Effector CD8-positive, alpha-beta T cell (primary cell): ENCODE measurements at places on chromosomes 6 and 20.

DNA sequence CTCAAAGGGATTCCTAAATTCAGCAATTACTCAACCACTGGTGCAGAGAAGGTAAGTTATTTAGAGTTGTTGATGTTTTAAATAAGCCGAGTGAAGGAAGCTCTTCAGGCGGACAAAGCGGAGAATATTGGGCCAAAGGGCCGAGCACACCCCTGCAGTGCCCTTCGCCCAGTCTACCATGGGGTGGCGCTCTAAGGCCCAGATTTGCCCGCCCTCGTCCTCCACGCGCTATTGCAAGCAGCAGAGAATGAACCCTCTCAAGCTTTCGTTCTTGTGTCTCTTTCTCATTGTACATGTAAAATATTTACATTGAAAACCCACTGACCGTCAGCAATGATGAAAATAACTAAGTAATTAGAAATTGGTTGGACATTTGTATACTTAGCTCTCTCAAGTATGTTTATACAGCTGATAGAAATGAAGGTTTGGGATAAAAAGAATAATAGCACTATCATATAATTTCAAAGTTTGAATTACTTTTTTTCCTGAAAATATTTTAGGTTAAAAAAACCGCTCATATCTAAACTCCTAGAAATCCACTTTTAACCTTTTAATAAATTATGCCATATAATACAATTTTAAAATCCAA lies 195.0 kb upstream of the CEP162 start:
- DNase-seq, result no peak

- no peak for DNase-seq
Measured at GRCh38 chr6:165662749-165663376, at the start of gene PDE10A. TSS of gene PDE10A (minus strand) at chr6:165663241. CDS start at chr6:165662811, 430 bp downstream.

- DNase-seq, result peak; percentile 74
Measured at GRCh38 chr6:30344868-30345671, at the start of gene RPP21. TSS of gene RPP21 (plus strand) at chr6:30345156. CDS start at chr6:30345172, 16 bp downstream.

GRCh38 chr20:41222703-41223102 lies 85.4 kb downstream of the PLCG1 start:
- DNase-seq, result no peak

DNA sequence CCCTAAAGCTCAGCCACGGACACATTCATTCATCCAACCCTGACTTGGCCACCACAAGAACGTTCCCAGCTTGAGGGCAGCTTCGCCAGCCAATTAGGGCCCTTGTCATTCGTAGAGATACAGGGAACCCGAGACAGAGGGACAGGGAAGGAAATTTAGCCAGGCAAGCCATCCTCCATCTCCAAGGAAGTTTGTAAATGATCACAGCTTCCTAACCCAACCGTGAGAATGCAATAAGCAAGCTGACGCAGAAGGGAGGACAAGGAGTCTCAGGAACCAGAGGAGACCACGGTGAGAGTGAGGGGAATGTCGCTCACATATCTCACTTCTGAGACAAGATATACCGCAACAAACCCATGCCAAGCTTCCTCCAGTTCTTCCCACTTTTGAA lies 1.4 kb downstream of the TRAM2 start:
- DNase-seq, result no peak

GRCh38 chr6:128032042-128032441 lies 131.2 kb upstream of the THEMIS start:
- DNase-seq, result no peak

DNA sequence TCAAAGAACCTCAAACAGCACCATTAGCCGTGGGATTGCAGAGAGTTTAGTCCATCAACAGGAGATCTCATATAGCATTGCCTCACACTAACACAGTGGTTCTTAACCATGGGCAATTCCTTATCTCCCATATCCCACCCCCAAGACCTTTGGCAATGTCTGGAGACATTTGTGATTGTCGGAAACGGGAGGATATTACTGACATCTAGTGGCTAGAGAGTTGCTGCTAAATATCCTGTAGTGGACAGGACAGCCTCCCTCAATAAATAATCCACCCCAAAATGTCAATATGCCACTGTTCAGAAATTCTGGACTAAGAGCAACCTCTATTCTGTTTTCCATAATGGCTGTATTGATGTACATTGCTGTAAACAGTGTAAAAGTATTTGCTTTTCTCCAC lies 210.1 kb upstream of the CCN2 start:
- DNase-seq, result no peak

DNA sequence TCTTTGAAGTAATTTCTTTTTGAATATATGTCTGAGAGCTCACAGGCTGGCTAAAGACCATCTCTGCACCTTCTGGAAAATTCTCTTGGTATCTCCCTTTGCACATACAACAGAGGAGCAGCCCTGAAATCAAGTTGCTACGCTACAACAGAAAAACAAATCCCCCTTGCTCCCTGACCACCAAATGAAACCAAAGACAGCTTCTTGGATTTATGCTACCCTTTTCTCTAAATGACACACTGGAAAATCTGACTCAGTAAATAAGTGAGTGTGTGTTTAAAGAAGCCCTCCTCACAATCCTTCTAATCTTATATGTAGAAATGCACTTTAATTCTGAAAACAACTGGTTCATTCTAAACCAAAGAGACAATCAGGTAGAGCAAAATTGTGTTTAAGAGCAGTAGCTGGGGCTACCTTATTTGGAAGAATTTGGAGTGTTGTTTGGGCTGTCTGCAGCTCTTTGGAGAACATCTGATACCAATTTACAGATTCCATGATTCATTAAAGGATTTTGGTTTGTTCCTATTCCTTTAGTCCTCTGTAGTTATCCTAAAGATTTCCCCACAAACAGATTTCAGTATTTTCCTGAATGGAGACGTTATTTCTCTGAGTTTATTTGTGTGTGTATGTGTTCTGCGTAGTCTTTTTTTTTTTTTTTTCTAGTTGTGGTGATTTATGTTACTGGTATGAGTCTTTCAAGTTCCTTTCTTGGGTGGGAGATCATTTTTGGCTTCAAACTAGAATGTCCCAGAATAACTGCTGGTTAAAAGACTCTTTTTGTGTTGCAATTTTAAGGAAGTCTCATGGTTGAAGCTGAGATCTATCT lies 36.4 kb upstream of the UTRN start:
- no peak for DNase-seq

GRCh38 chr6:95431637-95432228 lies 145.6 kb upstream of the MANEA start:
- no peak for DNase-seq

- DNase-seq, result no peak
Measured at GRCh38 chr6:5529733-5530132, 268.4 kb downstream of the FARS2 start.

GRCh38 chr20:54707801-54708200 lies 232.4 kb downstream of the DOK5 start:
- DNase-seq, result no peak

GRCh38 chr6:8187209-8187608 lies 84.9 kb upstream of the EEF1E1 start:
- no peak for DNase-seq

DNA sequence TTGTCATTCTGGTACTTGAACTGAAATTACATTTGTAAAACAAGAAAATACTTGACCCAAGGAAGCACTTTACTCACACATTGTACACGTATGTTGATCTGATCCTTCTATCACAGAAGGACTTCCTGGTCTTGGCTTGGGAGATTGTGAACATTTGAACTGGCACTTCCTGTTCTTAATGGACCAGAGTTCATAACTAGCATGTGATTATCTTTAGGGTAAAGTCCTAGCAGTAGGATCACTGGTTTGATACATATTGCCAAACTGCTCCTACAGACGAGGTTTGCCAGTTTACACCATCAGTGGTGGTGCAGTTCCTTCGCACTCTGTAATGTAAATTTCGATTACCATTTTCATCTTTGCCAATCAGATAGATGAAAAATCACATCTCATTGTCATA lies 12.7 kb downstream of the HECA start:
- DNase-seq, result no peak

GRCh38 chr20:32453467-32454163 lies 95.5 kb downstream of the ASXL1 start:
- no peak for DNase-seq

DNA sequence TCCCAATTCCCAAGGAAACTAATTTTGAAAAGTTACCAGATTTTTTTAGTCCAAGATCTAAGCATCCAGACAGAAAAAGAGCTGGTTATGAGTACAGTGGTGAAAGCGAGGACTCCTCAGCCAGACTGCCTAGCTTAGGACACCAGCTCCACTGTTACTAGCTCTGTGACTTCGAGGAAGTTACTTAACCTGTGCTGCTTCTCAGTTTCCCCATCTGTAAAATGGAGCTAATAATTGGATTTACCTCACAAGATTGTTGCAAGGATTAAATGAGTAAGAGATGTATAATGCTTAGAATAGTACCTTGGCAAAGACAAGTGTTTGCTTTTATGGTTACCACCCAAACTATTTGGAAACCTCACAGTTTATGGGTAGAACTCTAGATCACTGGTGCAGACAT lies 1.1 kb downstream of the NT5DC1 start:
- DNase-seq, result no peak

- no peak for DNase-seq
Measured at GRCh38 chr6:56671160-56671559, 28.5 kb upstream of the DST start.

DNA sequence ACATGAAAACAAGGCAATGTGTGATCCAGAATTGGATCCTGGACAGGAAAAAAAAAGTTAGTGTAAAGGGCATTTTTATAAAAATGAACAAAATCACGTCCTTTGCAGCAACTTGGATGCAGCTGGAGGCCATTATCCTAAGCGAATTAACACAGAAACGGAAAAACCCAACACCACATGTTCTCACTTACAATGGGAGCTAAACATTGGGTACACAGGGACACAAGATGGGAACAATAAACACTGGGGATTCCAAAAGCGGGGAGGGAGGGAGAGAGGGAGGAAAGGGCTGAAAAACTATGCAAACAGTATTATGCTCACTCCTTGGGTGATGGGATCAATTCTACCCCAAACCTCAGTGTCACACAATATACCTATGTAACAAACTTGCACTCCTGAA lies 91.4 kb upstream of the BTBD3 start:
- DNase-seq, result no peak

DNA sequence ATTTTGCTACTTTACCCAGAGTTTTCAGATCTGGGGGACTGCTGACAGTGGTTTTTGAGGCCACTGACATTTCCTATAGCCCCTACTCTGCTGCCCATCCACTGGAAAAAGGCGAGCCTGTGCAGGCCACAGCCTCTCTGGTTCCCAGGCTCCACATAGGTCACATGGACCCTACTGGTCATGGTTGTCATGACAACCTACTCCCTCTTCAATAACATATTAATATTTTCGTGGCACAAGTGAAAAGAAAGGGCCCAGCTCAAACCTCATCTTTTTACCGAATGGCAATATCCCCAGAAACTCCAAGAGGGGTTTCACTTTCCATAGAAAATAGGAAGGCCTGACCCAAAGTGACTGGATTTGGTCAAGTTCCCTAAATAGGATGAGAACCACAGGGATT lies 11.0 kb upstream of the FOXO3 start:
- no peak for DNase-seq

DNA sequence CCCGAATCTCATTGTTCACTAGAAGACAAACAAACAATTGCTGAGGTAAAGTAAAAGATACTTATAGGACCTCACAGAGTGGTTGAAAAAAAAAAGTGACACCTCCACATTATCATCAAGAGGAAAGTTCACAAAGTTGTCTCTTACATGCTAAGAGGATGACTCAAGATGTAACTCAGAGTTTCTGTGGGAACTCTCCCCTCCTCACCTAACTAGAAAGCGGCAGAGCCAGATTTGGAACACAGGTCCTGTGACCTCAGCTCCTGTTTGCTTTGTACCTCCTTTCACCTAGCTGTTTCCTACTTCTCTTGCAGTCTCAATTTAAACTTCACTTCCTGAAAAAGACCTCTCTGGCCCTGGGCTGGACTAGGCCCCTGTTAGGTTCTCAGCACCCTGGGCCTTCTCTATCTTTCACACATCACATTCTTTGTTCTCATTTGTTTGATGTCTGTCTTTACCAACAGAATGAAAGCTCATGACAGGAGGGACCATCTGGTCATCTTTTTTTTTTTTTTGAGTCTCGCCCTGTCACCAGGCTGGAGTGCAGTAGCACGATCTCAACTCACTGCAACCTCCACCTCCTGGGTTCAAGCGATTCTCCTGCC lies 60.8 kb downstream of the CD24 start:
- DNase-seq, result no peak

GRCh38 chr6:26332408-26332807 lies 32.6 kb upstream of the BTN3A2 start:
- DNase-seq, result no peak

DNA sequence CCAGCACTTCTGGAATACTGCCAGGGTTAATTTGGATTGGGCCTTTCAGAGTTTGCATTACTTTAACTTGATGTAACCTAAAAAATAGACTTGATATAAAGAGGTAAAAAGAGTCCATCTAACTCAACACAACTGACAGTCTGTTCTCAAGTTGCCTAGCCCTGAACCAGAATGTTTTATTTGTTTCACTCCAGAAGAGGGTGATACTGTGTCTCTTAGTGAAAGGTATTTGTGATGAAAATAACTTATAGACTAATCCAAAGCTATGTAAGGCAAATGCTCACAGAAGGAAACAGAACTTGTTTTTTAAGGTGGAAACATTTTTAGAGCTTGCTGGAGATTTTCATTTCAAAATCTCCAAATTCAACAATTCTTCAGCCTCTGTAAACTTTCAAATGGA lies 469.1 kb upstream of the RUNX2 start:
- DNase-seq, result no peak

GRCh38 chr6:41878246-41878645 lies 16.9 kb downstream of the USP49 start:
- no peak for DNase-seq

DNA sequence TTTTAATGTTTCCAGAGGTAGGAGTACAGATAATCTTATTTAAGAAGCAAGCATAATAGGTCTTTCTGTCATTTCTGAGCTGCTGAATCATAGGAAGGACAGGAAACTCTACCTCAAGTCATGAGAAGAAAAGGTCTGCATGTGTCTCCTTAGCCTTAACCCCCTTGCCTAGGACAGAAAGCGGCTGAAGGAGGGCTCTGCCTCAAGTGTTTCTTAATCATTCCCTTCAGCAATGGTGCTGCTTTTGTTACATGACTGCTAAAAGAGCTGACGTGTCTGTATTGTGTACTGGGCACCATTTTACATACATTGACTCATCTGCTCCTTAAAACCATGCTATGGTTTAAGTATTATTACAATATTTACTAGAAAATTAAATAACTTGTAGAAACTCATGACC lies 564.0 kb upstream of the AGPAT4 start:
- DNase-seq, result no peak

- no peak for DNase-seq
Measured at GRCh38 chr6:63805345-63805744, 169.7 kb downstream of the PHF3 start.

GRCh38 chr6:13947611-13948178 lies 22.9 kb downstream of the RNF182 start:
- DNase-seq, result no peak

- DNase-seq, result no peak
Measured at GRCh38 chr20:341682-342081, 5.2 kb upstream of the NRSN2 start.

GRCh38 chr20:36496707-36497669 lies 44.3 kb upstream of the MYL9 start:
- DNase-seq, result no peak
